ENCODE measurements at places on chromosomes 11 and 22.
A peak's percentile ranks its signal among the peaks of the same experiment; 100 is the strongest.

- DNase-seq, result no peak
Observed at GRCh38 chr11:117874910-117875381, 1.5 kb downstream of the FXYD6 start.

GRCh38 chr11:125287491-125288210, 123.1 kb downstream of the PKNOX2 start:
- DNase-seq, result no peak

- no peak for DNase-seq
Observed at GRCh38 chr11:7300281-7300680, 48.6 kb downstream of the SYT9 start.

- DNase-seq, result no peak
Observed at GRCh38 chr11:47183031-47183856, 3.0 kb downstream of the PACSIN3 start.

DNA sequence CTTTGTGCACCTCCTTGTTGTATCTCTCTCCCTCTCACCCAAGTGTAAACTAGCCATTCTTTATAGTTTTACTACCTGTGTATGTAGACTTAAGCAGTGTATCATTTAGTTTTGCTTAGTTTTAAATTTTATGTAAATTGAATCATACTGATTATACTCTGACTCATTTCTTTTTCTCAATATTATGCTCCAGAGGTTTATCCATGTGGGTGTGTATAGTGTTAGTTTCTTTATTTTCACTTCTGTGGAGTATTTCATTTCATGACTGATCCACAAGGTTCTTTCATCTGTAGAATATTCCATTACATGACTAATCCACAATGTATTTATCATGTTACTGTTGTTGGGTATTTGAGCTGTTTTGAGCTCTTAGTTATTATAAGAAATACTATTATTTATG, 62.0 kb downstream of the CCDC34 start:
- no peak for DNase-seq

- DNase-seq, result no peak
Observed at GRCh38 chr11:118957549-118957948, 1.5 kb downstream of the UPK2 start.

DNA sequence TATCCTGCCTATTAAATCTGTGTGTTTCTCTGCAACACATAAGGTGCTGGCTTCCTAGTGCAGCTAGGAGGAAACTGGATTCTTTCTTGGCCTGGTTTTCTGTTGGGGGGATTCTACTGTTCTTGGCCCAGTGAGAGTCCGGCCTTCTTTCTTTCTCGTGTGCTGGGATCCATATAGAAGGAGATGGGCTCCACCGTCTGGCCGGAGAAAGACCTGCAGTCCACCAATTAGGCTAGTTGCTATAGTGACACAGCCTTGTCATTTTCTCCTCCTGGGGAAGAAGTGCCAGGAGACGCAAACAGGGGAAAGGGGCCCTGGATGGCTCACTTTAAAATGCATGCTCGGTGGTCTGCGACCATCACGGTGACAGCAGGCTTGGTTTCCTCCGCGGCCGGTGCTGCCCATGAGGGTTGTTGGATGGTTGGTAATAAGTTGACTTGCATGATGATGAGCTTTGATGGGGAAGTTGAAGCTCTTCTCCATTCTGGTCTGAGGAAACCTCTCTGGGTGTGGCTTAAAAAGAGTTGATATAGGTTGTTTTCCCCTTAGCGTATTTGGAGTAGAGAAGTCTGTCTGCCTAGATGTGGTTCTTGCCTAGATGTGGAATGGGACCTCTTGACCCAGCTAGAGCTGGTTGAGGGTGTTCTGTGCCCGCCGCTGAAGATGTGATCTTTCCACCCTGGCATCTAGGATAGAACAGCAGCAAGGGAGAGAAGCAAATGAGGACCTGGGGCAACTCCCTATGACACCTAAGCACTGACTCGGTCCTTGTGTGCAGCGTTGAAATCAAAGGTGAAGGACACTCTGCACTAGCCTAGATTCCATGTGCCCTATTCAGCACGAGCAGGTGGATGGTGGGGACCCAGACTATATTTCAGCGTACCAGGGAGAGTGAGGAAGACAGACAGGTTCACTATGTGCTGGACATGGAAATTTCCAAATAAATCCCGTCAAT, 1335.0 kb downstream of the BRD1 start:
- DNase-seq, result peak; percentile 49

DNA sequence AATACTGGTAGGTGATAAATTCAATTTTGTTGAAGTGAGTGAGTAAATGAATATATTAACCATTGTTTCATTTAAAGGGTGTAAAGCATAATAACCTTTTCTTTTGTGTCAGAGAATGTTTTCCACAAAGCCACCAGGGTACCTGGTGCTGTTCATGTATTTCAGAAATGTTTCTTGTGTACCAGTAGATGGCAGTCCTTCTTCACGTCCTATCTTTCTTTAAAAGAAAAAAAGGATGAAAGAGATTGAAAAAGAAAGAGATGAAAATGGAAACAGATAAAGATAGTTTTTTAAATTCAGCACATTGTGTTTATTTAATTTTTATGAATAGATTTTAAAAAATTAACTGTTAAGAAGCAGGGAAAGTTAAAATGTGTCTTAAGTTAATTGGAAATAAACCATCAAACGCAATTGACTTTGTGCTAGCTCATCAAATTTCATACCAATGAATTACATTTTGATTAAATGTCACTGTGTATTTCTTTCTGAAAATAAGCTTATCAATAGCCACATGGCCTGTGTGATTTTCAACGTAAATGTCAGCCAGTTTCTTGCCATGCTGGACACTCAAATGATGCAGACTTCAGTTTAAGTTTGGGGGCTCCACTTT, 65.5 kb upstream of the CHORDC1 start:
- DNase-seq, result peak; percentile 25

DNA sequence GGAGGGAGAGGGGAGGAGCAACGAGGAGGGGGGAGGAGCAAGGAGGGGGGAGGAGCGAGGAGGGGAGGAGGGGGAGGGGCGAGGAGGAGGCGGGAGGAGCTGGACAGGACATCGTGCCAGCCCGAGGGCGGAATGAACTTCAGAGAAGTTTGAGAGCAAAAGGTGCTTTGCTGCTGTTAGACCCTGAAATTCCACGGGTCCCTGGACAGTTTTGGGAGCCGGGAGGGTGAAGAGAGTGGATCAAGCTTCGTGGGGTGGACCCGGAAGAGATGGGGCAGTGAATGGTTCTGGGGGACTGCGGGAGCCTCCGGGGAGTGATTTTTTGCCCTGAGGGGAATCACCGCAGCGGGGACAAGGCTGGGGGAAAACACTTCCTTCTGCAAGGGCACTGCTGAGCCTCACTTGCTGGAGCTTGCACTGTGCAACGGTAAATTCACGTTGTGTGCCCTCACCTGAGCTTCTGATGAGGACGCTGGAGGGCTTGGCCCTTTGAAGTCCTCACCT, 10.7 kb upstream of the NLRP6 start:
- no peak for DNase-seq

All from amniotic epithelial cell (primary cell).